ENCODE measurements at places on chromosomes 12 and 14.

- DNase-seq, result no peak
Observed at GRCh38 chr12:49824895-49825294, 3.3 kb downstream of the NCKAP5L start.

DNA sequence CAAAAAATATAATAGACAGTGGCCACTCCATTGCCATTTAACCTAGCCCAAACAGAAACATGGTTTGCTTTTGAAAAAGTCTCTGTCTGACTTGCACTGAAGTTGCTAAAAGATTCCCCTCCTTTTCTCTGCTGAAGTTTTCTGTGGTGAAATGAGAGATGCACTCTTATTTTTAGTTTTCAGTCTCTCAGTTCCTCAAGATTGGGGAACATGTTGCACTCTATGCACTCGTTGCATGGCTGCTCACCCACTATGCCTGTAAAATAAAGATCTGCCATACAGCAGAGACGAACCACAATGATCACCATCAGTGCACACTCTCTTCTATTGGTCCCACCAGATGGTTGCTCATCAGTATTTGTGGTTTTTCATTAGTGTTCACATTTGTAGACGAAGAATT, 13.1 kb upstream of the DAAM1 start:
- DNase-seq, result no peak

GRCh38 chr12:49673446-49674317, 33.5 kb downstream of the FMNL3 start:
- DNase-seq, result no peak

GRCh38 chr14:42214981-42215491, 608.4 kb downstream of the LRFN5 start:
- no peak for DNase-seq

DNA sequence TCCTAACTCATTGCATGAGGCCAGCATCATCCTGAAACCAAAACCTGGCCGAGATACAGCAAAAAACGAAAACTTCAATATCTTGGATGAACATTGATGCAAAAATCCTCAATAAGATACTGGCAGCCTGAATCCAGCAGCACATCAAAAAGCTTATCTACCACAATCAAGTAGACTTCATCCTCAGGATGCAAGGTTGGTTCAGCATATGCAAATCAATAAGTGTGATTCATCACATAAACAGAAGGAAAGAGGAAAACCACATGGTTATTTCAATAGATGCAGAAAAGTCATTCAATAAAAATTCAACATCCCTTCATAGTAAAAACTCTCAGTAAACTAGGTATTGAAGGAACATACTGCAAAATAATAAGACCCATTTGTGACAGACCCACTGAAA, 56.5 kb upstream of the PPFIA2 start:
- no peak for DNase-seq

GRCh38 chr12:85155791-85156190, 119.6 kb downstream of the LRRIQ1 start:
- no peak for DNase-seq

- peak; percentile 2 for DNase-seq
Observed at GRCh38 chr12:49777800-49778748, 36.7 kb downstream of the TMBIM6 start.

- no peak for DNase-seq
Observed at GRCh38 chr14:20956376-20956976, 1.2 kb downstream of the RNASE2 start.

GRCh38 chr12:108004319-108004718, 124.8 kb upstream of the WSCD2 start:
- no peak for DNase-seq

GRCh38 chr12:63319936-63320633, 169.1 kb upstream of the AVPR1A start:
- DNase-seq, result no peak

All from NCI-H1930 (cell line).